ENCODE measurements at places on chromosomes 11 and 22.

DNA sequence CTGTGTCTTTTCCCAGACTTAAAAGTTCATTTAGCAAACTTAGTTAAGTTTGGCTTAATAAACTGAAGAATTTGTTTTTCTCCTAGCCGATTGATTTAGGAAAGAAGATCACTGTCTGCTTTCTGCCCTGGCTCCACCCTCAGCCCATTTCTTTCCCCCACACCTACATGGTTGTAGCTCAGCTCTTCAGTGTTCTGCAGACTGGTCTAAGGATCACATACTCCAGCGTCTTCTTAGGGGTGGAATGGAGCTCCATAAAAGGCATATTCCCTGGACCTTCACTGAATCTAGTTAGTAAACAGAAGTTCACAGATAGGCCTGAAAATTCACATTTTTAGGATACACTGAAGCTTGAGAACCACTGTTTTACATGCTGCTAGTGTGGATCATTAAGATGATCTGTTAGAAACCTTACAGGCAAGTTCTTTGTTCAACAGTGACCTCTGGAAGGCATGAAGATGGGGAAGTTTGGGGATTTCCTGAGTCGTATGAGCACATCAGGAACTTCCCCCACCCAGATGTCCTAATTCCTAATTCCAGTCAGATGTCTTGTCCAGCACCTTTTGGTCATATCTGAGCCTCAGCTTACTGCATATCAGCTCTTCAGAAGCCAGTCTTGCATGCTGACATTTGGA is 16.8 kb downstream of the PIWIL4 start:
- no peak for DNase-seq

DNA sequence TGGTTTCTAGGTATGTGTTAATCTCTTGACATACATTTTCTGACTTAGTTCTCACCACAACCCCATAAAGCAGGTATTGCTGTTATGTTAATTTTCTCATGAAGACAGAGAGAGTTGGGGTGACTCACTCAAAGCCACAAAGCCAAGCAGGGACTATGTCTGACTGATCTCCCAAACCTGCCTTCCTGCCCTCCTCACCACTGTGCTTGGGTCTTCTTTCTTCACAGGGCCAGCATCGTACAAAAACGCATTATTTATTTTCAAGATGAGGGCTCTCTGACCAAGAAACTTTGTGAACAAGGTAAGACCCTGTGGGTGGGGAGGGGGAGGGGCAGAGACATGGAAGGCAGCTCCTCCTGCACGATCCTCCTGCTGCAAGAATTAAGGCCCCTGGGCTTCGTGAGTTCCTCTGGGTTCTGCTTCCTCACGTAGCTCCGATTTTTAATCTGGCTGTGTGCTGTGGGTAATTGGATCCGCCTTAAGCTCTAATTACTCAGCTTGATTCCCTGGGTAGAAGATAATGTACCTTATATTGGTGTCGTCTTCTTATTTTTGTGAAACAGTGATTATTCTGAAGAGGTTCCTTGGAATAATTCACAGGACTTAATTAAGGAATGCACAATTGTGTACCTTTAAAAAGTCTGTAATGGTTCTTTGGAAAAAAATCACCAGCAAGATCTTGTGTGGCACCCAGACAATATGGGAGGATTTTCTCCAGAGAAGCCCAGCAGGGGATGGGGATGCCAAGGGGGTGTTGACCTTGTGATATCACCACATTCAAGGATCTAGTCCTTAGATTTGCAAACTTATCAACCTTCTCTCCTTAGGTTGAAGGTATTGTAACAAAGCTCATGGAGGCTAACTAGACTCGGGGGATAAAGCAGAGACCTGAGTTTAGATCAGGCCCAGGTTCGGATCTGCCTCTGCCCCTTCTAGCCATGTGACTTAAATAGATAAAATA is 112.9 kb downstream of the SPON1 start:
- peak; percentile 71 for DNase-seq

GRCh38 chr11:1655168-1656060 is 25.8 kb downstream of the KRTAP5-5 start:
- no peak for DNase-seq

- no peak for DNase-seq
Measured at GRCh38 chr11:5065027-5065426, 4.3 kb upstream of the OR52E1 start.

GRCh38 chr11:9884601-9885000 is 220.7 kb downstream of the SWAP70 start:
- DNase-seq = no peak

DNA sequence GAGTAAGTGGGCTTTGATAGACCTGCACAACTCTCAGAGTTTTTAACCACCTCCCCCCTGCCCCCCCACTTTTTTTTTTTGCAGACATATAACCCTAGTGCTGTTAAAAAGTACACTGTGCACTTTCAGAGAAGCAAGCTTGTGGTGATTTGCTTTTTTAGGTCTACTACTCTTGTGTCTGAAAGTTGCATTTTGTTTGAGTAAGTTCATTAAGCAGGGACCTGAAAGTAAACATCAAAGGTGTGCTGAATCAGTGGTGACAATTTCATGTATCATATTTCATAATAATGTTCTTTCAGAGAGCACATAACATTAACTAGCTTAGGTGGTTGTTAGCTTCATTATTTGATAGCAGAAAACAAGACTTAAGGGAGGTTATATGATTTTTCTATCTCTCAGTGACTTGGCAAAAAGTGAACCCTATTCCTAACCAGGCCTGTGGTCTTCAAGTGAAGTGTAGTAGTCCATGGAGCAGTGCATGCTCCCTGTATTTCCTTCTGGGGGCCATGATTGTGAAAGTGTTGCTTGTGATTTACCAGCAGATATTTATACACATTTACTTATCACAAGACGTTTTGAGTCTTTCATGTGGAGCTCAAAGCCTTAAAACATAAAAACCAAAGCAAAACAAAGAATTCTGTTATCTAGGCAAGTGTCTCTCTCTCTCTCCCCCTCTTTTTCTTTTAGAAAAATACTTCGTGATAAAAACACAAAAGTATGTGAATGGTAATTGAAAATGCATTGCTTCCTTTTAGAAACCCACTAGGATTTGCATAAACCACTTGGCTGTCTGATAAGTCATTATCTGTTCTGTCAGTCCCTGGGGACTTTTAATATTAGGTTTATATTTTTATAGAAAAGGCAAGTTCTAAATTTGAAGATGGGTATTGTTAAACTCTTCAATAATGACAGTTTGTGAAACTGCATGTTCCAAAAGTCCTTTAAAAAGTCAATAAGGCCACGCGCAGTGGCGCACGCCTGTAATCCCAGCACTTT is 7.5 kb upstream of the RAG2 start:
- DNase-seq = no peak

DNA sequence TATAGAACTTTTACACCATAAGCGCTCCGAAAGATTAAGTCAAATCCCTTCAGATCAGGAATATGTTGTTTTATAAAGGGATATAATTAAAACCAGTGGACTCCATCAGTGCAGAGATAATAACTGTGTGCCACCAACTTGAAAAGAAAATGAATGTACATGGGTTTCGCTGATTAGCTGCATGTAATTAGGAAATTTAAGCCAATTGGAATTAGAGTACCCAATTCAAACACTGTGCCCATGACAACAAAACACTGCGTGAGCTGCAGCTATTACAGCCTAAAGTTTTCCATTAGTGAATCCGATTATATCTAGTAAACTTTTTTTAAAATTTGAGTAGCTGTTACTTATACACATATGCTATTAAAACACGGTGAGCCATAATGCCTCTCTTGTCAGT is 392.3 kb upstream of the ARHGAP42 start:
- no peak for DNase-seq

DNA sequence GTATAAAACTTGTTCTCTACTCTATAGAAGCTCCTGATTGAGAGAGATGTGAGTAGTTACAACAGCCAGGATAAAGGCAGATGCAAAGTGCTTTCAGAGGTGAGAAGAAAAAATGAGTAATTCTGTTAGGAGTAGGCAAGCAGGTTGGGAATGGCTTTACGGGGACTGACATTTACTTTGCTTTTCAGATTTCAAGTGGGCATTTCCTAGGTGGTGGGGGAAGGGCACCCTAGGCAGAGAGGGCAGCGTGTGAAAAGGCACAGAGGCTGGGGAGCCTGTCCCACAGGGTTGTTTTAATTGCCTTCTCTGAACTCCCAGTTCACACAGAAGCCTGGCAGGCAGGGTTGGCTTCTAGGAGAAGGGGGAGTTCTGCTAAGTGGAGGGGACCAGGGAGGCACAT is 106.5 kb downstream of the NAV2 start:
- DNase-seq = no peak

- peak; percentile 85 for DNase-seq
Measured at GRCh38 chr22:19891317-19892256, 36.9 kb upstream of the GNB1L start.

DNA sequence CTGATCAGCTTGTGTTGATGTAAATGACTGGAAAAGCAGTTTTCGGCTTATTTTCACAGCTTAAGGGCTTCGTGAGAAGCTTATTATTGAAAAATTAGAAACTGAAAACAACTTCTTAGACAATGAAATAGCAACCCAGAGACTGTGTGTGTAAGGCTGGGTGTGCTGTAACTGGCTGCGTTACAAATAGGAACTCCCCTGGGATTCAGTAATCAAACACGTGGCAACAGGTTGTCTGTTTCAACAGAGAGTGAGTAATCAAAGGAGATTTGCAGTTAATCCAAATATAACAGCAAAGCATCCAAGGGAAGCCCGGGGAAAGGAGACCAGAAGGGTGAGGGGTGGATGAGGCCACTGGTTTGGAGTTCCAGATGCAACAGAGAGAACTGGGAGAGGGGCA is 19.2 kb downstream of the NTM start:
- no peak for DNase-seq

- DNase-seq = no peak
Measured at GRCh38 chr11:67344264-67344663, 9.1 kb downstream of the POLD4 start.

GRCh38 chr22:44828193-44828592 is 75.8 kb downstream of the ARHGAP8 start:
- DNase-seq = no peak

GRCh38 chr11:70480711-70481110 is 82.4 kb downstream of the CTTN start:
- no peak for DNase-seq

GRCh38 chr22:25146307-25146706 is 53.4 kb upstream of the CRYBB3 start:
- no peak for DNase-seq

GRCh38 chr11:35118906-35119305 is 20.1 kb upstream of the CD44 start:
- DNase-seq = no peak

DNA sequence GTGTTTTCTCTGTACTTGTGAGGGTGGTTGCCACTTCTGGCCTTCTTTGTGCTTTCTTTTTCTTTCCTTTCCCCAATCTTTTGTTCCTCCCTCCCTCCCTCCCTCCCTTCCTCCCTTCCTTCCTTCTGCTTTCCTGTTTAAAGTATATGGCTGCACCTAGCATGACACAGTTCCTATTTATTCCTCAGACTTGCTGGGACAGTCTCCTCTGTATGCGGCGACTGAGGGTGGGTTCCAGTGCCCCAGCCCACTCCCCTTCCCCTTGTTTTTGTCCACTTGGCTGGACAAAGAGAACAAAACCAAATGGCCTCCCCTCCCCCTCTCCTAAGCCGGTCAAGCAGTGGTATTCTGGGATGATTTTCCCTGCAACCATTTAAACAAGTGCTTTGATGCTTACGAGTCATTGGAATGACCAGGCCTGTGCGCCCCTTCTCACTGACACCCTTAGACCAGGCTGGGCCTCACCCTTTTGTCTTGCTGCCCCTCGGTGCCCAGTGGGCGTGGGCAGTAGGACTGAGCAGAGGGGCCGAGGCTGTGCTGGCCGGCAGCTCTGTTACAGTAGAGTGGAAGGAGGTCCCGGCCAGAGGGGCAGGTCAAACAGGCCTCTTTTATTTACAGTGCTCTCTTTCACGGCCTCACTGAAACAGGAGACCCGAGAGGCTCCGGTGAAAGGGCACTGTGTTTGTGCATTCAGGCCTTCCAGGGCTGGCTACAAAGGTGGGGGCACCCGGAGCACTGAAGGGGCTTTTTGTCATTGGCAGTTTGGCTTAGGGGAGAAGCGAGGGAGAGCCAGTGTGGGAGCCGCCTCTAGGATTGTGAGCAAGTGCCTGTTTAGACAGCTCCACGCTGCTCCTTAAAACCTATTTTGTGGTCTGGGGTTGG is 32.2 kb downstream of the ZBTB16 start:
- no peak for DNase-seq

GRCh38 chr11:72598466-72598865 is 75.8 kb downstream of the PDE2A start:
- DNase-seq = no peak

- DNase-seq = no peak
Measured at GRCh38 chr11:107123022-107123421, 104.7 kb upstream of the GUCY1A2 start.

DNA sequence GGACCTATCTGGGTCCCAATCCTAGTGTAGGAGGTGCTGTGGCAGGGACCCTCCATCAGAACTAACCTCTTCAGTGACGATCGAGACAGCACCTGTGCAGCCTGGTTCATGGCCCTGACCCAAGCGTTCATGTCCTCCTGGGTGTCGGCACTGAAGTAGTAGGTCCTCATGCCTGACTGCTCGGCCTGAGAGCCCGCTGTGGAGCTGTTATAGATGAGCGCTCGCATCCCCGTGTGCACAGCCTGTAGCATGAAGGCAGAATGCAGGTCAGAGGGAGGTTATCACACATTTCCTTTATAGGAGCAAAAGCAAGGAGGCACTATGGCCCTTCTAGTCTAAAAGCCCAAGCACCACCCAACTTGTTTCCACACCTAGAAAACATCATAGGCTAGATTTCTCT is 103.0 kb downstream of the C11orf58 start:
- DNase-seq = no peak

DNA sequence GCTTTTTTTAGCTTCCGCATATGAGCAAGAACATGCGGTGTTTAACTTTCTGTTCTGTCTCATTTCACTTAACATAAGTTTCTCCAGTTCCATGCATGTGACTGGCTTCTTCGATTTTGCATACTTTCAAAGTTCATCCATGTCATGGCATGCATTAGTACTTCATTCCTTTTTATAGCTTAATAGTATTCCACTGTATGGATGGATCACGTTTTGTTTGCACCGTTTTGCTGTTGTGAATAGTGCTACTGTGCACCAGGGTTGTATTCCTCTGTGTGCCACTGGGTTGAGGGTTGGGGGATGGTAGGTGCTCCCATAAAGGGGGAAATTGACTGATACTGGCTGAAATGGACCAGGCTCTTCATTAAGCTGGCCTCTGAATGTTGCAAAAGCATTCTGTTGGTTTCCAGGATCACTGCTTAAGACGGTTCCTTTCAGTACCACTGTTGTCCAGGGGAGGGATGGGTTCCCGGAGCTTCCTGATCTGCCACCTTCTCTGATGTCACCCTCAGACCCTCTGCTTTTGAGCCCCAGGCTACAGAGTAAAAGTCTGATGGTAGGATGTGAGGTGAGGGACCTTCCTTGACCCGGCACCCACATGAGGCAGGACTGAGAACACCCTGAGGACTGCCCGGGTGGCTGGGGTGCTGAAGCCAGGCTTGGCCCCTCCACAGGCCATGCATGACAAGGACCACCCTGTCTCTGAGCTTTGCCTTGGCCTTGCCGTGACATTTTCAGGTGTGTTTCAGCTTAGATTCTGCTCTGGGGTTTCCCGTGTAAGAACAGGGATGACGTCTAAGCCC is 24.4 kb downstream of the DGCR6L start:
- no peak for DNase-seq

- no peak for DNase-seq
Measured at GRCh38 chr11:70742553-70743291, 344.4 kb downstream of the CTTN start.

GRCh38 chr22:47048123-47049077 is 285.9 kb downstream of the TBC1D22A start:
- no peak for DNase-seq

- no peak for DNase-seq
Measured at GRCh38 chr11:44607987-44608386, 42.5 kb downstream of the CD82 start.
